Liver (tissue), 10 donors: ENCODE measurements at places on chromosomes 3 and 15. TPM values are rescaled to one million over a fixed set of nuclear protein-coding genes. Genes with fewer than 3 reads are reported as not detected.

GRCh38 chr3:13492048-13492447 is 11.9 kb downstream of the HDAC11 start:
- no peak for DNase-seq
- H3K27ac ChIP-seq: no peak overlapping the region
- no peaks in the 10 kb centered on the region for H3K36me3 ChIP-seq

DNA sequence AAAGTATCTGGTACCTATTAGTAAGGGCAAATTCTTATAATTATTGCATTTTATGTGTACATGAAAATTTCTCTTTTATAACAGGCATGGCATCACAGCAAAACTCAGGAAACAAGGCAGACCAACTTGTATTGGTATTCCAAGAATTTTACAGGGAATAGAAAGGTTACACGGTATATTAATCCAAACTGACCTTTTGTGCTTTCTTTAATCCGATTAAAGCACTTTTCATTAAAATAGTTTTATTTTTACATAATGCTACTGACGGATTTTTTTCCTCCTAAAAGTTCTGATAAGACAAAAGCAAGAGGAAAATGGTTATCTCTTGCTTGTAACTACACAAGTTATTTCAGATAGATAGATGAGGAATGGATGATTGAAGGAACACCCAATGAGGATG is 137.0 kb upstream of the SLCO3A1 start:
- no peaks in the 10 kb centered on the region for H3K4me1 ChIP-seq
- H3K36me3 ChIP-seq: no peaks in the 10 kb centered on the region
- no peak overlapping the region for H3K27ac ChIP-seq

DNA sequence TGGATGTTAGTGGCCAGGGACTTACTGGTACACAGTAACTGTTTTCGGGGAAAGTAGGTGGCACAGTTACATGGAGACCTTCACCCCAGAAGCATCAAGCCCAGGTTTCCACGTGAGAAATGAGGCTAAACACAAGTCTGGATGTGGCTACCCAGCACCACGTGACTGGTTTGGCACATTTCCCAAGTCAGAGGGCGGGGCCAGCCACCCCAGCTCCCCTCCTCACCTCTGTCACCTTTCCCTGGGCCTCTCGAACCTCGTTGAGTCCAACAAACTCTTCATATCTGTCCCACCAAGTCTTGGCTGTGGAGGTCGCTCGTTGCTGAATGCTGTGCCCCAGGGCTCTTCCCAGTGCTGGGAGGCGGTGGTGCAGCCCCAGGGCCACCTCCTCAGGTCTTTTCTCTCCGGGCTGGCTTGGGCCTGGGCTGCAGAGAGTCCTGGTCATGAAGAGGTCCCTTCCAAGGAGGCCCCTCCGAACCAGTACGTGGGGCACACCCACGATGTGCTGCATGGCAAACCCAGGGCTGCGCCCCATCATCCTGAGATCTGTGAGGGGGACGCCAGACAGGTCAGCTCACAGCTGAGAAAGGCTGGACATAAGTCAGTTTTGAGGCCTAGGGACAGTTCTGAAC is 4.8 kb upstream of the PLXNB1 start:
- no peak overlapping the region for H3K4me3 ChIP-seq
- peaks cover 44% of the 10 kb centered on the region for H3K4me1 ChIP-seq
- H3K27me3 ChIP-seq: no peaks in the 10 kb centered on the region
- H3K36me3 ChIP-seq: no peaks in the 10 kb centered on the region
- no peak overlapping the region for H3K27ac ChIP-seq

DNA sequence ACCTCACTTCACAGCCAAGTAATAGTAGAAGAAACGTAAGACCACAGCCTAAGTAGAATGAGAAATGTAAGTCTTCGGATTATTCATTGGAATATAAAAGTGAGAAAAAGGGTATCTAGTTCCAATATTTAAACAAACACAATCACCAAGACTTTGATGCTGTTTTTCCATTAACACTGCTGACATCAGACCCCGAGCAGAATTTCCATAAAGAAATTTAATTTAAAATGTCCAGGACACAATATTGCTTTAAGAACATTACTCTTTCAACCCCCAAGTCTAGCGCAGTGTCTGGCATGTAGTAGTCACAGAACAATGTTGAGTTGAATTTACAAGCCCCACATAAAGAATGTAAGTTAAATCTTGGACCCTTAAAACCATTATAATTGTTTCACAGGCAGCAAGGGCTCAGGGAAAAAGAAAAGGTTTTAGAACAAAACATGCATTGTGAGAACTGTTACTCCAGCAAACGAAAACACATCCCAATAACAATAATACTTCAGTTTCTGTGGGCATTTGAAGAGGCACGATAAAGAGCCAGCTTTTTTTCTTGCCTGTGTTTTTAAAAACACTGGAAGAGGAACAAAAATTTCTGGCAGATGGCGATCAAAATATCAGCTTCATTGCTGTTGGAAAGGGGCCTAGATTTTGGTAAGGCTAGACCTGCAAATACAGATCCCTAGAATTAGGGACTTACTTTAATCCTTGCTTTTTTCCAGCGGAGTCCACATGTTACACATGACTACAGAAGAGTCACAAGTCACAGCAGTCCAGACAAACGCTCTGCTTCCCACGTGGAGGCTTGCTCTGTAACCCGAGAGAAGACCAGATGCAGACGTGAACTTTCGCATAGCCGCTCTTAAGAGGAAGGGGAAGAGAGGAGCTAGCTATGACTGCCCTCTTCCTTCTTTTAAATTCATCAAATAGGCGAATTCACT is 77.9 kb upstream of the IGSF10 start:
- no peaks in the 10 kb centered on the region for H3K4me1 ChIP-seq
- H3K4me3 ChIP-seq: no peak overlapping the region
- no peaks in the 10 kb centered on the region for H3K36me3 ChIP-seq

GRCh38 chr3:15438983-15439382 is 11.6 kb downstream of the EAF1 start:
- no peaks in the 10 kb centered on the region for H3K4me1 ChIP-seq
- H3K27ac ChIP-seq: no peak overlapping the region
- DNase-seq: no peak
- no peak overlapping the region for H3K4me3 ChIP-seq
- no peaks in the 10 kb centered on the region for H3K27me3 ChIP-seq

DNA sequence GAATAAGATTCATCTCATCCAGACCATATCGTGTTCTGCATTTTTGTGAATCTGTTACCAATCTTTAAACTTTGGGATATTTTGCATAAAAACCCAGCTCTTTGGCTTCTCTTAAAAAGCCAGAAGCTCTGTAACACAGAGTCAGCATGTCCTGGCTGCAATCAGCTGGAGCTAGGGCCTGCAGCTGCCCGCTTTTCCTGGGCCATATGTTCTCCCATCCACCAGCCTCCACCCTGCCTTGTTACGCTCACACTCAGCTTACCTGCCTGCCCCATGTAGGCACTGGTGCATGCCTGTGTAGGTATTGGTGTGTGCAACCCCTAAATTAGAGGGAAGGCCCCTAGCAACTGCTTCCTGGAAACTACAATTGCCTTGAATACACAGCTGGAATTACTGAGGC is 48.2 kb downstream of the CRYGS start:
- no peak for DNase-seq
- no peaks in the 10 kb centered on the region for H3K4me1 ChIP-seq
- no peaks in the 10 kb centered on the region for H3K36me3 ChIP-seq
- no peak overlapping the region for H3K27ac ChIP-seq
- no peaks in the 10 kb centered on the region for H3K27me3 ChIP-seq
- H3K4me3 ChIP-seq: no peak overlapping the region

DNA sequence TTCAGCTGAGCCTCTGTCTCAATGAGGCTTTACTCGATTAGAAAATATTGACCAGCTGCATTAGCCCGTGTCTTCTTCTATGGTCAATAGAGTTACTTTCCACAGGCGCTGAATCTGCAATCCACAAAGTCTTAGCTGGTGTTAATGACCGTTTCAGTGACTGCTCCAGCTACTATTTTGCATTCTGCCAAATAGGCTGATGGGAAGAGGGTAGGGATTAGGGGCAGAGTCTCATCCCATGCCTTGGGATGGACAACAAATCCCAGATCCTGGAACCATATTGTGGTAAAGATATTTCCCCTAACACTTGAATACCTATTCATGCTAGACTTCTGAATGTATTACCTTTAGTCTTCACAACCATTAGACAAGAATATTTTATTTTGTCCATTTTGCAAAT is 29.5 kb upstream of the MAGI1 start:
- H3K4me3 ChIP-seq: no peak overlapping the region
- DNase-seq: no peak
- no peak overlapping the region for H3K27ac ChIP-seq
- no peaks in the 10 kb centered on the region for H3K36me3 ChIP-seq
- H3K4me1 ChIP-seq: no peaks in the 10 kb centered on the region

DNA sequence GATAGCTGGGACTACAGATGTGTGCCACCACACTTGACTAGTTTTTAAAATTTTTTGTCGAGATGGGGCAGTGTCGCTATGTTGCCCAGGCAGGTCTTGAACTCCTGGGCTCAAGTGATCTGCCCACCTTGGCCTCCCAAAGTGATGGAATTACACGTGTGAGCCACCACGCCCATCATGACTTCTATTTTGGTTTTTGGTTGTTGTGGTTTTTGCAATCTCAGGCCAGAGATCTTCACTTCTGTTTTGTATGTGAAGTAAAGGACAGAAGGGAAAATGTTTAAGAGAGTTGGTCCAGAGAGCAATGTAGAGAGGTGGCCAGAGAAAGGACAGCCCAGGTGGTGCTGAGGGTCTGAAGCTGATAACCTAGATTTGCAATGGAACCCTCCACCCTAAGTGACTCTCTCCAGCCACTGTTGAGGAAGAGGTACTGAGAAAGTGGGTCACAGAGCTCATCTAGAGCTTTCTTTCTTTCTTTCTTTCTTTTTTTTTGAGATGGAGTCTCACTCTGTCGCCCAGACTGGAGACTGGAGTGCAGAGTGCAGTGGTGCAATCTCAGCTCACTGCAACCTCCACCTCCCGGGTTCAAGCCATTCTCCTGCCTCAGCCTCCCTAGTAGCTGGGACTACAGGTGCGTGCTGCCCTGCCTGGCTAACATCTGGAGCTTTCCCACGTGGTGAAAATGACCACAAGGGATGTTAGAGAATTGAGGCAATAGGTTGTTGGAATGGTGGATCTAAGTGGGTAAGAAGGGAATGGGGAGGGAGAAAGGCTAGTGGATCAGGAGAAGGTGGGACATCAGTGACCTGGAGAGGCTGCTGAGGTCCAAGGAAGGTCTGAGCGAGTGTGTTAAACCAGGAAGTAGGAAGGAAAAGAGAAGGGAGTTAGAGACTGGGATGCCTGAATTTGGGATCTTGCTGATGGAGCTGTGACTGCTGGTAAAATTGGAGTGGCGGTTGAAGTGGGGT is 22.4 kb upstream of the SEMA4B start:
- H3K4me1 ChIP-seq: peaks cover 9% of the 10 kb centered on the region
- H3K36me3 ChIP-seq: no peaks in the 10 kb centered on the region
- H3K4me3 ChIP-seq: no peak overlapping the region
- H3K27ac ChIP-seq: no peak overlapping the region

DNA sequence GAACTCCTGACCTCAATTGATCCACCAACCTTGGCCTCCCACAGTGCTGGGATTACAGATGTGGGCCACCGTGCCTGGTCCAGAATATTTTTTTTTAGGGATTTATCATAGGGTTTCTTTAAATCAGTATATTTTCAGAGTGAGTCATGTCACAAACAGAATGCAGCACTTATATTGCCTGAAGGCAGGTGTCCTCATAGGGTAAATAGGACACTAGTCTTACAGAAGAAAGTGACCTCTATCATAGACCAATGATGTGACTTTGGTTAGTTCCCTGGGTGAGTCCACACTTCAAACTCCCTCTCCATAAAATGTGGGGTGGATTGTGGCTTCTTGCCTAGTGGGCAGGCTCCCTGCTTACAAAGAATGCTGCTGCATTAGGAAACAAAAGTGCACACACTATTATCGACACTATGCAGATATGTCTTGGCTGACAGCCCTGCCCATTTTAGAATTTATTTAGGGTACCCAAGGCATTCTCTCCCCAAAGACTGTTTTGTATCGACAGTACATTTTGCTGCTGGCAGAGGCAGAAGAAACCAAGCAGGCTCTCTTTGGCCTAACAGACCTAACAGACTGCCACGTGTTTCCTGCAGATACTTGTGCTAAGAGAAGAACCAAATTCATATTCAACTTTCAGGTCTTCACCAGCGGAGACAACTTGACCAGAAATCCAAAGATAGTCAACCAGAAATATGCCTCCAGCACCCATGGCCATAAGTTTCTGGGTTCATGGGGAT is 125.0 kb downstream of the MOBP start:
- H3K4me1 ChIP-seq: no peaks in the 10 kb centered on the region
- H3K4me3 ChIP-seq: no peak overlapping the region
- no peaks in the 10 kb centered on the region for H3K36me3 ChIP-seq
- no peak overlapping the region for H3K27ac ChIP-seq
- peaks cover 2% of the 10 kb centered on the region for H3K27me3 ChIP-seq

GRCh38 chr15:91413142-91413541 is 313.1 kb downstream of the SV2B start:
- no peaks in the 10 kb centered on the region for H3K36me3 ChIP-seq
- no peak for DNase-seq
- no peak overlapping the region for H3K27ac ChIP-seq

DNA sequence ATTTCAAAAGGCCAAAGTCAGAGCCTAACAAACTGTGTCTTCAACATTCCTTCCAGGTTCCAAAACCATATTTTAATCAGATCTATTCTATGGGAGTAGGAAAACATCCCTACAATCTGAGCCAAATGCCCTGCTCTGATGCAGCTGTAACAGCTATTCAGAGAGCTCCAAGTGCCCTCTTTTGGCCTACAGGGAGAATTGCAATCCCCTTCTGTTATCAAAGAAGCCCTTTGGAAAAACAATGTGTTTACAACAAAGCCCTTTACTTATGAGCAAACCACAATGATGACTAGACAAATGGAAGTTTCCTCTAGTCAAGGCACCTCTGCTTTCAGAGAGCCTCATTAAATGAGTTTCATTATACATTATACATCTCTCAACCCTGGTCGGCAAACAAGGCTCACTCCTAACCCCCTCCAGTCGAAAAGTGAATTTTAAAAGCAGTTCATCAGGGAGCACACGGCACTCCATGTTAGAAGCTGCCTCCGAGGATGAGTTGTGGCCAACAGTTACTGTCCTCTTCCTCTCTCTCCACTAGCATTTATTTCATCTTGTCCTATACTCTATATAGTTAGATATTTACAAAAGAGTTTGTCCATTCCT is 42.6 kb upstream of the TMCO5A start:
- no peak overlapping the region for H3K27ac ChIP-seq
- no peak overlapping the region for H3K4me3 ChIP-seq
- DNase-seq: no peak
- no peaks in the 10 kb centered on the region for H3K27me3 ChIP-seq

GRCh38 chr3:182970811-182971418 is 9.4 kb downstream of the DCUN1D1 start:
- DNase-seq: no peak
- peaks cover 32% of the 10 kb centered on the region for H3K4me1 ChIP-seq
- H3K27ac ChIP-seq: peak overlapping the region; percentile 46
- H3K4me3 ChIP-seq: no peak overlapping the region
- no peaks in the 10 kb centered on the region for H3K27me3 ChIP-seq

- no peak overlapping the region for H3K4me3 ChIP-seq
- no peaks in the 10 kb centered on the region for H3K27me3 ChIP-seq
- no peak for DNase-seq
- no peaks in the 10 kb centered on the region for H3K4me1 ChIP-seq
- no peak overlapping the region for H3K27ac ChIP-seq
- no peaks in the 10 kb centered on the region for H3K36me3 ChIP-seq
Observed at GRCh38 chr3:25376340-25376739, 51.7 kb upstream of the RARB start.

TNIK gene
- total RNA-seq: 9.8 TPM

FRMD4B gene
- total RNA-seq: 22.5 TPM
